ENCODE measurements at places on chromosomes 1 and 21.

- DNase-seq: no peak
Measured at GRCh38 chr21:18318156-18318555, 73.5 kb downstream of the CHODL start.

DNA sequence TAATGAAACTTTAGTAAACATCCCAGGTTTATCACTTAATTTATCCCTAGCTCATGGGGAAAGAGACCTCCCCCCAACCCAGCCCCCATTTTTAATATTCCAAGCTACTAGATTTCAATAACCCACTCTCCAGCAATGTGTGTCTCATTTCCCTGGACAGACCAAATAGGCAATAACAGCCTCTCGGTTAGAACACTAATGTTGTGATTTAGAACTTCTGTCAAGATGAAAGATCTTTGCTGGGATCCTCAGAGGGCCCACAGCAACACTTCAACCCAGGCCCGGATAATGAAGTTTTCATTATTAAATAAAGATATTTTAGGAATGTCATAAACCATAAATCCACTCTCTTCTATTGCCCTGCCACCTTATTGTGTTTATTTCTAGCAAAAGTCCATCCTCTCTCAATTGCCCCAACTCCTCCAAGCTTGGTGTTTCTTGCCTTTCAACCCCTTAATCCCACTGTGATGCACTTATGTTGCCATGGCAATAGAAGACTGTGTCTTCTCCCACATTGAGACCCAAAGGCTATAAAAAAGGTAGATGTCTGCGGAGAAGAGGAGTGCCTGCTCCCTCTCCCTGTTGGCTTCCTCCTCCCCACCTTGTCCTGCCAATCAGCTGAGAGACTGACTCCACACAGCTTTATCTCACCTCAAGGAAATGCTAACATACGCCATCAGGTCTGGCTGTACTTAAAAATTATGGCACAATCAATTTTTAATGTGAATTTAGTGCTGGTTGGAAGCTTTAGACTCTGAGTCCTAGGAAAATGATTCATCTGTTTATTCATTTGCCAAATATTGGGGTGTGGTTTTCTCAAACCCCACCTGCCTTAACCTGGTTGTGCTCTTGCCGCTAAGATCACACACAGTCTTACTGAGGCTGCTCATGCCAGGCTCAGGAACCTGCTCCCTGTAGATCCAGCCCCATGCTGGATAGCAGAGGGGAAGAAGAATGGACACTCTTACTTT, 258.3 kb upstream of the CAMK1G start:
- no peak for DNase-seq

- no peak for DNase-seq
Measured at GRCh38 chr1:203044546-203045250, 18.4 kb downstream of the PPFIA4 start.

GRCh38 chr1:107865627-107866026, 99.4 kb downstream of the VAV3 start:
- DNase-seq: no peak

GRCh38 chr1:164064501-164064900, 494.5 kb upstream of the PBX1 start:
- DNase-seq: no peak

DNA sequence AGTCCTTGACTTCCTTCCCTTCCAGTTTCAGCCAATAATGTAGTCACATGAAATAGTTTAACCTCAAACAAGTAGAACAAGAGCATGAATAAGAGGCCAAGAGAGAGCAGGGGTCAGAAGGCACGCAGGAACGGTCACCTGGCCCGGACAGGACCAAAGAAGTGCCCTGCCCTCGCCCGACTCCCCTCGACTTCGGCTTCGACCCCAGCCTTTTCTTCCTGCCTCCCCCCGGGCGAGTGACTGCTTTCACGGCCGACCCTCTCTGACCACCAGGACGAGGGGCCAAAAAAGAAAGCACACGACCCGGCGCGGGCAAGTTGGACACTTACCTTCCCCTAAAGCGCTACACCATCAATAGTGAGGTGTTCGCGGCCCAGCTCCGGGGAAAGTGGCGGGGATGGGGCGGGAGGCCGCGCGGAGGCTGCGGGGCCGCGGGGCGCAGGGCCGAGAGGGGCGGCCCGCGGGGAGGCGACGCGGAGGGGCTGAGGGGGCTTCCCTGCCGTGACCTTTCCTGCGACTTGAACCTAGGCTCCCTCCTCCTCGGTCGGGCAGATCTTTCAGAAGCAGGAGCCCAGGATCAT, 519 bp downstream of the RERE start:
- peak; percentile 2 for DNase-seq

GRCh38 chr1:113515498-113515897, 125.2 kb downstream of the MAGI3 start:
- no peak for DNase-seq

- DNase-seq: no peak
Measured at GRCh38 chr1:97806996-97807520, 113.8 kb downstream of the DPYD start.

DNA sequence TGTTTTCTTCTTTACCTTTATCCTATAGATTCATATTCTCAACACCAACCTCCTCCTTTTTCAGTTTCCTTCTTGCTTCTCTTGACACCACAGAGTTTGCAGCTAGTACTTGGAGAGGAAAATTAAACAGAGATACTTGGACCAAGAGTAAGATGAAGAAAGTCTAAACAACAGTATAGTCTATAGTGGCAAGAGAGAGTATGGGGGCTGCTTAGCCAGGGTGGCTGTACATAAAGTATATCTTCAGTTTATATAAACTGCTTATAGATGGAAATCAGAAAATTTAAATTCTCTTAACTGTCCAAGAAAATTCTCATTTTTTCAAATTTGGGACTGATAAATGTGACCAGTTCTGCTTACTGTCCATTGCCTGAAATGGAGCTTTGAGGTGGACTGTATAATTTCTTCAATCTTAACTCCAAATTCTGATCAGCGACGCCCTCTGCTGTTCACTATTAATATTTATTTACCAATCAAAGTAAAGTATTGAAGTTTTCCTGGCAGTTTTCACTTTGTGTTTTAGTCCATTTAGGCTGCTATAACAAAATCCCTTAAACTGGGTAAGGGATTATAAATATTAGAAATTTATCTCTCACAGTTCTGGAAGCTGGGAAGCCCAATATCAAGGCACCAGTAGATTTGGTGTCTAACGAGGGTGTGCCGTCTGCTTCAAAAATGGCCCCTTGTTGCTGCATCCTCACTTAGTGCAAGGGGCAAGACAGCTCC, 14.8 kb upstream of the METTL18 start:
- DNase-seq: no peak

GRCh38 chr1:21175670-21176581, 771 bp downstream of the EIF4G3 start:
- peak; percentile 13 for DNase-seq

GRCh38 chr1:206663362-206663761, 21.3 kb upstream of the MAPKAPK2 start:
- no peak for DNase-seq

DNA sequence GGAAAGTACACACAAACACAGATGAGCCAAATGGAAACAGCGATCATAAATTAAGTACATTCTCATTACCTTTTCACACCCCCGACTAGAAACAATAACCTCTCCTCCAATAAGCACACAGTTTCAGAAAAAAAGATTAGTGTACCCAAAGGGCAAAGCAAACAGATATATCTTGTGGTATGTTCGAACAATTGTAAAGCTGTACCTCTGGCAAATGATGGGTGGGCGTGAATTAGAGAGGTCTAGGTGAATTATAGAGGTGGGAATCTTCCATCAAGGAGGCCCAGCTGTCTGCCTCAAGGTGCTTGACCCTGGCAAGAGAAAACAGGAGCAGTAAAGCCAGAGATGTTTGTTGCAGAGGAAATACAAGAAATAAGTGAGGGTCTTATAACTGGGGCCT, 715.3 kb upstream of the NEGR1 start:
- no peak for DNase-seq

- no peak for DNase-seq
Measured at GRCh38 chr1:91621907-91622306, 121.3 kb downstream of the CDC7 start.

GRCh38 chr1:185360714-185361113, 43.7 kb upstream of the IVNS1ABP start:
- no peak for DNase-seq

- no peak for DNase-seq
Measured at GRCh38 chr1:220889333-220889732, 10.1 kb downstream of the HLX start.

DNA sequence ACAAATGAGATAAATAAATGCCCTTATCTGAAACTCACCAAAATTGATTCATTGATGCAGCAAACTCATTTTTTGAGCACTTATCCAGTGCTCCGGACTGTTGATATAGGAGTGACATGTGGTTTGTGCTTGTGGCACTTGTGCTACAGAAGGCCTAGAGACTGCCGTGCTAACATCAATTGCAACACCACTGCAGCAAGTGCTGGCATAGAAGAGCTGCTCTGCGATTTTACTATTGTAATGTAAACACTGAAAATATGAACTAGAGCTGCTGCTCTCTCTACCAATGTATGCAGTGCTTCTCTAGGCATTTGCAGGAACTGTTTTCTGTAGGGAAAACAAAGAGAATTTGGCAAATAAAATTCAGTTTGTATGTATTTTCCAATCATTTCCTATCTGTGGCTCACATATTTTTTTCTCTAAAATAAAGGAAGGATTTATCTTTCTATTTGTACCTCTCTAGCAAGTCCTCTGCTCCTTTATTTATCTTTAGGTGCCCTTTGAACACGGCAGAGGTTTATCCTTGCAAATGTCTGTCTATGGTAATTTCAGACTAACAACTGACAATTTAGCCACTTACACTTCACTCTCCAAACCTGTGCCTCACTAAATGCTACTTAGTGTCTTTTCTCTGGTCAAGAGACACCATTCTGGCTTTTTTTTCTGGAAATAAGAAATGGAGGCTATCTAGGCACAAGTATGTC, 409.5 kb upstream of the ADGRL2 start:
- DNase-seq: no peak

DNA sequence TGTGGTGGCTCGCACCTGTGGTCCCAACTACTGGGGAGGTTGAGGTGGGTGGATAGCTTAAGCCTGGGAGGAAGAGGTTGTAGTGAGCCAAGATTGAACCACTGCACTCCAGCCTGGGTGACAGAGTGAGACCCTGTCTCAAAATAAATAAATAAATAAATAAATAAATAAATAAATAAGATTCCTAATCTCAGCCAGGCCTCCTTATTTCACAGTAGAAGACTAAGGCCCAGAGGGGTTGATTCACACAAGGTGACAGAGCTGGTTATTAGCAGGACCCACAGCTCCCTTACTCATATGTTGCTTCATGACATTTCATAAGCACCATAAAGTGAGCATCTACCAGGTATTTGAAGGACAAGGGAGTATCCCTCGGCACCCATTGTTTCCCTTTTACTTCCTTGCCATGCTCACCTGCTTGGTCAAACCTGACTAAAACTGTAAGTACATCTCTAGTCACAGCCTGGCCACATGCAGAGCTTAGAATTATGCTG, 32.7 kb downstream of the ALG14 start:
- no peak for DNase-seq

GRCh38 chr1:65393347-65393746, 27.1 kb upstream of the LEPR start:
- DNase-seq: no peak

- no peak for DNase-seq
Measured at GRCh38 chr1:214066936-214067335, 79.2 kb downstream of the PROX1 start.

- no peak for DNase-seq
Measured at GRCh38 chr1:11283151-11283550, 10.2 kb downstream of the UBIAD1 start.

- no peak for DNase-seq
Measured at GRCh38 chr1:7555391-7556185, 215.5 kb upstream of the VAMP3 start.

- no peak for DNase-seq
Measured at GRCh38 chr1:247647864-247648263, 31.7 kb downstream of the OR13G1 start.

- no peak for DNase-seq
Measured at GRCh38 chr1:182835806-182836205, 3.3 kb upstream of the DHX9 start.

GRCh38 chr1:106055855-106056254, 1000.6 kb upstream of the PRMT6 start:
- no peak for DNase-seq

DNA sequence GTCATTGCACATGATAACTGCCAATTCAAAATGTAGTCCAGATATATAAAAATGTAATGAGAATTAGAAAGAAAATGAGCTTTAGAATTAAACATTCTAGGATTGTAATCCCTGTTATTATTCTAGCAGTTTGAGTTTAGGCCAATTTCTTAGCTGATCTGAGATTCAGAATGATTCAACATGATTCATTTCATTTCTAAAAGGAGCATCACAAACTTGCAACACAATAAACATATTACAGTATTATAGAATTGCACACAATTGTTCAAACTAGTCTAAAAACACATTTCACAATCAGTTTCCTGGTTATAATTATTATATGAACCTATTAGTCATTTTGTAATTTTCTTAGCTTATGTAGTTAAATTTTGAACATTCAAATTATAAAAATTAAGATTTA, 43.3 kb upstream of the TSHB start:
- no peak for DNase-seq

GRCh38 chr1:232305050-232305449, 324.9 kb downstream of the SIPA1L2 start:
- DNase-seq: no peak

GRCh38 chr1:50246869-50247268, 138.1 kb downstream of the ELAVL4 start:
- DNase-seq: no peak

DNA sequence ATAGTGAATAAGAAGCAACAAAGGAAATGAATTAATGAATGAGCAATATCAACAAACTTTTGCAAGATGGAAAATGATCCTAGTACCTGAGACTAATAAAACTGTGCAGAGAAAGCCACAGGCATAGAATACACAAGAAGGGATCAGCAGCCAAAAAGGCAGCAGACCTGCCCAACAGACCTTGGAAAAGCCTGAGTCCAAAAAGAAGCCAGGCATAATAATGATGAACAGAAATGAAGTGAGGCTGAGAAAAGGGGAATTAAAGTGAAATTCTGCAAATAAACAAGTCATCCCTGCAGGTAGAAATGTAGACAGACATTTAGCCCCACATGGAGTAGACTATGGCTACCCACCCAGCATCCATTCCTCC, 10.3 kb upstream of the PHTF1 start:
- DNase-seq: no peak

- DNase-seq: no peak
Measured at GRCh38 chr21:17841103-17841502, 21.9 kb upstream of the C21orf91 start.

DNA sequence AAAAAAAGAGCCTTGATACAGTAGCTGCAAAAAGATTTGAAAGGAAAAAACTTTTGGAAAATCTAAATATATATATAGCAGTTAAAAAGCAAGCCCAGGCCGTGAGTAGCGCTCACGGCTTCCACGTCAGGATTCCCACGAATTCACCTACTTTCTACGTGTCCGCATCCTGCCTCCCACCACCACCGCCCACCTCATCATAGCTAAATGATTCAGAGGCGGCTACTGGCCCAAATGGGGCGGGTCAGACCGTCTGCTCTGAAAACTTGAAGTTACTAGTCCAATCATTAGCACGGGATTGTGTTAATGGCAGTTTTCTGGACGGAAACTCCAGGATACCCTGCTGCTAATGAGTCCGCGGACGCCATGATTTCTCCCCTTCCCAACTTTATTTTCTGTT, 1.3 kb upstream of the CCSAP start:
- no peak for DNase-seq
